ENCODE measurements at places on chromosomes 7 and 10.
A peak's percentile ranks its signal among the peaks of the same experiment; 100 is the strongest.

GRCh38 chr10:55550236-55550635 is 749.2 kb upstream of the PCDH15 start:
- DNase-seq, result peak; percentile 15

GRCh38 chr10:104424719-104425118 is 71.1 kb downstream of the CFAP58 start:
- DNase-seq, result no peak

- DNase-seq, result no peak
Measured at GRCh38 chr10:126969310-126969709, 64.1 kb downstream of the DOCK1 start.

GRCh38 chr10:21160116-21160515 is 263.0 kb upstream of the NEBL start:
- no peak for DNase-seq

DNA sequence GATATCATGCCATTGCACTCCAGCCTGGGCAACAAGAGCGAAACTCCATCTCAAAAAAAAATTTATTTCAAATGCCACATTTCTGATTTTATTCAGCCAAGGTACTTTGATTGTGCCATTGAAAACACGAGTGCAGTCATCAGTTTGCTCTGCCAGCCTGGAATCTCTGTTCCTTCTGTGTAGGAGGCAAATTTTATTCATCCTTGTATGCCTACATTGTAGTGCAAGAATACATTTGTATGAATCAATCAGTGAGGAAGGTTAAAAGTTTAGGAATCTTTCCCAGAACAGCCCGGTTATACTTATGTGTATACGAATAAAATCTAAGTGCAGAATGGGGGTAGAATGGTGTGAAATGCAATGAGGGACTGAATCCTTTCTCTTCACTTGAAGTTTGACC is 886 bp upstream of the TET1 start:
- no peak for DNase-seq

DNA sequence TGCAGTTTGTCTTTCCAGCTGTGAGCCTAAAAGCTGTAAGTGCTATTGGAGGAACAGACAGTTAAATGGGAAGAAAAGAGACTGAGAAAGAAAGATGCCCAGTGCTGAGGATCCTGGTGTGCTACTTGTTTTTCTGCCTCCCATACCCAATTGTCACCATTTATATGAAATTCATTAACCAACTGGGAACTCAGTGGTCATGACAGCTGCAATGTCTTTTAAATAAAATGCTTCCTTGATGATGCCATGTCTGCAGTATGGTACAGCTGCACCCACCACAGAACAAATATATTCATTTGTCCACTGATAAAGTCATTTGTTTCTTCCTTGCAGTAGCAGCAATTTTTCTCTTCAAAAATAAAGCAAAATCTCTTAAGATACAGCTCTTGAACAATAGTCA is 15.6 kb upstream of the RTKN2 start:
- DNase-seq, result no peak
